GM12864 (cell line): ENCODE measurements at places on chromosomes 12 and 14.

- no peak for DNase-seq
Measured at GRCh38 chr12:107329569-107330324, 236.4 kb upstream of the CRY1 start.

DNA sequence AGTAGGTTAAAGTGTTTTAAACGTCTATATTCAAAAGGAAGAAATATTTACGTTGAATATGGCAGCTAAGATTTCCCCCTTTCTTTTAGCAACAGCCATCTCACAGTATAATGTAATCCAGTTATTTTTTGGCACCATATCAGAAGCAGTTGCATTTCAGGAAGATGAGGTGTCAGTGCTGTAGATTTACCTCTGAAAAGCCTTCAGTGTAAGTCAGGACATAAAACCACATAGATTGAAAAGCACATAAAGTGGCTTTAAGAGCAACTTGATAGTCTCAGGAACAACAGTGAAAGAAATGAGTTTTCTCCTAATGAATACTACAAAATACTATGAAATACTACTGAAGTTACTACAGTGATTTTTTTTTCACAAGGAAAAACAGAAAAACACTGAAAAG, 6.9 kb downstream of the MLH3 start:
- no peak for DNase-seq

- no peak for DNase-seq
Measured at GRCh38 chr14:44736326-44736725, 225.4 kb downstream of the KLHL28 start.

GRCh38 chr14:91835197-91835919, 32.0 kb downstream of the TC2N start:
- DNase-seq: no peak

DNA sequence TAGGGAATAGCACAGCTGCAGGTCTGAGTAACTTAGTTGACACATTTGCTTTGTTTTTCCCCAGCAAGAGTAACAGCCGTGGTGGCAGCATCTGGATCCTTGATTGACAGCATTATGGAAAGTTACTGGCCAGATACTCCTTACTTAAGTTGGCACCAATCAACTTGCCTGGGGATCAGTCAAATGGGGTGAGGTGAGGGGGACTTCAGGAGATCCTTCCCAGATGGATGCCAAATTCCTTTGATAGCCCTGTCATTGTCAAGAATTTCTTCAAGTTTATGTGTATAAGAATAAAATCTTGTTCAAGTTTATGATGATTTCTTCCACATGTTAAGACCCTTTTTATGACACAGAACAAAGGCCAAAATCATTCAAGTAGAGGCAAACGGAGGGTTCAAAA, 618.4 kb downstream of the SLC6A15 start:
- DNase-seq: no peak

- no peak for DNase-seq
Measured at GRCh38 chr12:110234755-110235154, 46.3 kb upstream of the ATP2A2 start.

- DNase-seq: no peak
Measured at GRCh38 chr14:87017335-87017734, 975.6 kb downstream of the GALC start.

GRCh38 chr14:34843011-34843554, 32.1 kb downstream of the BAZ1A start:
- no peak for DNase-seq

GRCh38 chr14:32938719-32939253, at the start of gene NPAS3:
Gene NPAS3 (plus strand): TSS chr14:32938879.
- DNase-seq: no peak

GRCh38 chr12:12800406-12801180, 12.6 kb upstream of the DDX47 start:
- no peak for DNase-seq

- no peak for DNase-seq
Measured at GRCh38 chr14:22276913-22277816, 311.9 kb downstream of the DAD1 start.

- DNase-seq: no peak
Measured at GRCh38 chr12:82749015-82749414, 62.3 kb downstream of the TMTC2 start.

- no peak for DNase-seq
Measured at GRCh38 chr12:58703866-58704265, 216.4 kb downstream of the LRIG3 start.

DNA sequence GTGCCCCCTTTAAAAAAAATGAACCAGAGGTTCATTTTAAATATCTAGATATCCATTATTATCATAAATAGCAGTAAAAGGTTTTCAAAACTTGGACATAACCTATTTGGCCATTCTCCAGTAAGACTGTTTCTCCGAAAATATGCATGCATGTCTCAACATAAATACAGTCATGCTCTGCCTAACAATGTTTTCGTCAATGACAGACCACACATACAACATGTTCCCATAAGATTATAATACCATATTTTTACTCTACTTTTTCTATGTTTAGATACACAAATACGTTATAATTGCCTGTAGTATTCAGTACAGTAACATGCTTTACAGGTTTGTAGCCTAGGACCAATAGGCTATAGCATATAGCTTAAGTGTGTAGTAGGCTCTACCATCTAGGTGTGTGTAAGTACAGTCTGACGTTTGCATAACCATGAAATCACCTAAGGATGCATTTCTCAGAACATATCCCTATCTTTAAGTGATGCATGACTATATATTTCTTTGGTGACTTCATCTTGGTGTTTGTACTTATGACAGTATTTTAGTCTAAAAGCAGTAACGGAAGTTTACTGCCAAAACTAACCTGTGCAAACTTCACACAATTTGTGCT, 3.2 kb downstream of the TMEM19 start:
- DNase-seq: no peak

DNA sequence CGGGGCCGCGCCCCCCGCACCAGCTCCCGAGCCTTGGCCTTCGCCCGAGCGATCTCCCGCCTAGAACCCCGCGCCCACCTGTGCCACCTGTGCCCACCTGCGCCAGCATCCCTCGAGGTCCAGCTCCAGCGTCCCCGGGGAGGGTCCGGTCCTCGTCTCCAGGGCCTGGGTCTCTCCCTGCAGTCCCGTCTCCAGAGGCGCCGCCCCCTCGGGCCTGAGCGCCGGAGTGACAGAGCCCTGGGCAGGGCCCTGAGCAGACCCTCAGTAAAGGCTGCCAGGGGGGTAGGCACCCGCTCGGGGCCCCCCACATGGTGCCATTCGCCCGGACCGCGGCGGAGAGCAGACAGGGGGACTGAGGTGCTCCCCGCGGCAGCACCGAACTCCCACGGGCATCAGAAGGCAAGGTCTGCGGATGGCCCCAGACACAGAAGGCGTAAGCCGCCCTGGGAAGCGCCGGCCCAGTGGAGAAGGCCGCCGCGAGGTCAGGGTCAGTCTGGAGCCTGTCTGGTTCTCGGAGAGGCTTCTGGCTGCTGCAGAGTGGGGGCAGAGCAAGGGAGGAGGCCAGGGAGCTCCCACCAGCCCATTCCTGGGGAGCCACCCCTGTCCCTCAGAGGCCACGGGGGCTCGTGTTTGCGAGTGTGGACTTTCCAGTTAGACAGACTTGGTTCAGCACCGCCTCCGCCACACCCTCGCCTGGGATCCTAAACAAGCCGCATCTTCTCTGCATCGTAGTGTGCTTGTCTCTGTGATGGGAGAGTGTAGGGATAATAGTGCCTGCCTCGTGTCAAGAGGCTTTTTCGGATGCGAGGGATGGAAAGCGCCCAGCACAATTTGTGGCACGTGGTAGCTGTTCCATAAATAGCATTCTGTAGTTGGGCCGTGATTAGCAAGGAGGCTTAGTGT, 1.1 kb upstream of the PPP1R13B start:
- no peak for DNase-seq

- no peak for DNase-seq
Measured at GRCh38 chr12:82120901-82121300, 237.3 kb downstream of the CCDC59 start.

DNA sequence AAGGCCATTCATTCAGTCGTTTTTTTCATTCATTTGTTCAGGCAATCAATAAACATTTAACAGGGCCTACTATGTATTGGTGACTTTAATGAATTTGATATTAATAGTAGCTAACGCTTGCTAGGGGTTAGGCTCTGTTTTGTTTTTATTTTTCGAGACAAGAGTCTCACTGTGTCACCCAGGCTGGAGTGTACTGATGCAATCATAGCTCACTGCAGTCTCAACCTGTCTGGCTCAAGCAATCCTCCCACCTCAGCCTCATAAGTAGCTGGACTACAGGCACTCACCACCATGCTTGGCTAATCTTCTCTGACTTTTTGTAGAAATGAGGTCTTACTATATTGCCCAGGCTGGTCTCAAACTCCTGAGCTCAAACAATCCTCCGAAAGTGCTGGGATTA, 25.6 kb upstream of the MED13L start:
- no peak for DNase-seq

DNA sequence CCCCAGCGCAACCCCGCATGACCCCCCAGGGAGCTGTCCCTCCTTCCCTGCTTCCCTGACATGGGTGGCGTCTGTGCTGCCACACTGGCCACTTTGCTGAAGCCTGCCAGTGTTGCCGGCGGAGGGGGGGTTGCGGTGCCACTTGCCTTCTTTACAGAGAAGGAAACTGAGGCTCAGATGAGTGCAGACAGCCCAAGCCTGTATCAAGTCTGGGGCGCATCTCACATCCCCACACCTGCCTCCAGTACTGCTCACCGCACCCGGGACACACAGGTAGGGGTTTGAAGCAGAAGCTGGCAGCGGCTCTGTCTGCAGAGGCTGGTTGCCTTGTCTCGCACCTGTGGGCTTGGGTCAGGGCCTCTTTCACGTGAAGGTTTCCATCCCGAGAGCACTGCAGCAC, 104.7 kb upstream of the RTL1 start:
- DNase-seq: no peak

GRCh38 chr12:22121224-22121623, 75.2 kb downstream of the CMAS start:
- DNase-seq: no peak

DNA sequence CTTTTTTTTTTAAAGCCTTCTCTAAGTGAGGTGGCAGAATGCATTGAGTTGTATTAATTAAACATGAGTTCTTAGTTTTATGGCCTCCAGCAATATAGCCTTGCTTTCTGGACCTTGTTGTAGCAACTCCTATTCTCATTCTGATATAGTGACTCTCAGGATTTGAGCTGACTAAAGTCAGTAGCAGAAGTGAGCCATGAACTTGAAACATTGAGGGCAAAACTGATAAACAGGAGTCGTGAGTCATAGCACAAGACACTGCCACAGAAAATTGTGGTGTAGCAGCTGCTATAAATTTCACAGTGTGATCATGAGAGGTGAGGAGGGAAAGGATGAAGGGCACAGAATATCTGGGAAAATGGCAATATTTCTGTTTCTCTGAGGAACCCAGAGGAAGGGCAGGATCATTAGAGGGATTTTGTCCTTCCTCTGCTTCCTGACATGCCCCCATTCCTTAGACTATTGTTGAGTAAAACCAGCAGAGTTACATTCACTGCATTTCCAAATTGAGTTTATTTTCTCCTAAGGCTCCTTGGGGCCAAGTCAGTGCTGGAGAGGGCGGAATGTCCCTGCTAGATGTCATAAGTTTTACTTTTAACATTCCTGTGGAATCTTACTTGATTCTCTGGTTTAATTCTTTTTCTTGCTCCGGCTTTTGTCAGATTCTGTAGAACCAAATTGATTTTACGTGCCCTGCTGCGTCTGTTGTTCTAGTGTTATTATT, 7.5 kb downstream of the KLRG1 start:
- peak; percentile 73 for DNase-seq

DNA sequence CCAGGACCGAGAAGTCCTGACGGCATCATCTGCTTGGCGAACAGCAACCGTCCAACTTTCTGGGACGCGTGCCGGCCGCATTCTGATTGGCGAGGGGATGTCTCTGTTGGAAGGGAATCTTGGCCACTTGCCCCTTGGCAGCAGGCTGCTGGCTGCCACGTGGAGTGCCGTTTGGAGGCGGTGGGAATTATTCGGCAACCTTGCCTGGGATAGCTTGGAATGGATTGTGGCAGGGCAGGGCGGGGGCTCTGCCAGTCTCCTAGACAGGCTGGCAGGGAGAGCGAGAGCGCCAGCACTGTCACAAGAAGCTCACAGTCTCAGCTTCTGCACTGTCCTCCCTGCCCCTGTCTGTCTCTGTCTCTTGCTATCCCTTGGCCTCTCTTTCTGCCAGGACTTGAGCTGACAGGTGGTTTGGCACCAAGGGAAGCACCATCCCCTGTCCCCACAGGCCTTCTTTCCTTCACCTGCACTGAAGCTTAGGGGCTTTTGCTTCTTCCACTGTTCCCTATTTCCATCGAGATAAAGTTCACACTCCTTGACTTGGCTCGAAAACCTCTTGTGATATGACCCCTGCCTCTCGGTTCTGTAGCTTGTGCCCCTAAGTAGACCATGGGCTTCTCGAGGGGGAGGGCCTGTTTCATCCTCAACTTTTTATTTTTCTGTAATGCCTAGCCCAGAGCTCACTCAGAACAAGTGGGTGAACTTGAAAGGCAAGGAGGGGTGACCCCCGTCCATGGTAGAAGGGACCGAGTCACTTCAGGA, 201.9 kb downstream of the PHETA1 start:
- DNase-seq: no peak

- DNase-seq: no peak
Measured at GRCh38 chr12:50211392-50212070, 44.4 kb upstream of the CERS5 start.

DNA sequence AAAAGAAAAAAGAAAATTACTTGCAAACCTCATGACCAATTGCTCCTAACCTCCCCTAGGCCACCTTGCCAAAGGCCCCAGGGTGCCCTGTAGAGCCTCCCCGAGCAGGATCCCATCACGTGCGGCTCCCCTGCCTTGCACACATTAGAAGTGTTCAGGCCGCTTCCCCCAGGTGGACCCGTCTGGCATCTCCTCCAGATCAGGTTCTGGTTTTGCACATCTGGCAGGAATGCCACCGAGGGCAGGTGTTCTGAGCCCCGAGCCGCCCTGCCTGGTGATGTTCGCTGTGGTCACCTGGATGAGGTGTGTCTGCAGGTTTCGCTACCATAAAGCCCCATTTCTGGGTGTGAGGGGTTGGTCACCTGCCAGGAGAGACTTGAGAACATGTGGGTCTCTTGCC, 19.3 kb downstream of the MMP17 start:
- no peak for DNase-seq

GRCh38 chr14:56998728-56999127, 188.4 kb upstream of the OTX2 start:
- no peak for DNase-seq

DNA sequence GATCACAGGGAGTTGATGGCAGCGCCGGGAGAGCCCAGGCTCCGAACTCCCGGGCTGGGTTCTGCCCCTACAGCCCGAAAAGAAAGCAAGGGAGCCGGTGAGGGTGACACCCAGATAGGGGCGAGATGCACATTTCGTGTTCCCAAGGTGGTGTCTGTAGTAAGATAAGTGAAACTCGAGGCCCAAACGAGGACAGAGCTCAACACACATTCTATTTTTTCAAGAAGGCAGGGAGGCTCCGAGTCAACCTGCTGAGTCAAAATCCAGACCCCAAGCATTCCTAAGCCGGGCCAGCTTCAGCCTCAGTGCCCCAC, 24.2 kb upstream of the YY1 start:
- no peak for DNase-seq

DNA sequence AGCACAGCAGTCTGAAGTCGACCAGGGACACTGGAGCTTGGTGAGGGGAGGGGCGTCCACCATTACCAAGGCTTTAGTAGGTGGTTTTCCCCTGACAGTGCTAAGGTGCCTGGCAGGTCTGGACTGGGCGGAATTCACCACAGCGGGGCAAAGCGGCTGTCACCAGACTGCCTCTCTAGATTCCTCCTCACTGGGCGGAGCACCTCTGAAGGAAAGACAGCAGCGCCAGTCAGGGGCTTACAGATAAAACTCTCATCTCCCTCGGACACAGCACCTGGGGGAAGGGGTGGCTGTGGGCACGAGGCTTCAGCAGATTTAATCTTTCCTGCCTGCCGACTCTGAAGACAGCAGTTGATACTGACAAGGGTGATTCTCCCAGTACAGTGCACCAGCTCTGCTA, 39.1 kb downstream of the DDHD1 start:
- no peak for DNase-seq
